ENCODE measurements at places on chromosomes 2 and 18.

DNA sequence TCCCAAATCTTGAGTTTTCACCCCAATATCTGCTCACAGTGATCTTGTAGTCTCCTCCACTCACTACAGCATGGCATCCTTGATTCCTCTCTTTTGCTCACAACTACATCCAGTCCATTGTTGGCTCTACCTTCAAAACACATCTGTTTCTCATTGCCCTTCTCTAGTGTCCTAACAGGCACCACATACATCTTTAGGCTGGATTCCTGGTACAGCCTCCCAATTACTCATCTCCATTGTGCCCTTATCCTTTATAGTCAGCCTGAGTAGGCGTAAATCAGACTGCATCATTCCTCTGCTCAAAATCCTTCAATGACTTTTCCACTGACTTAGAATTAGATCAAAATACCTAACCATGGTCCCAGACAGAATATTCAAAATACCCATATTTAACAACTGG, 10.7 kb upstream of the TAF1B start:
- DNase-seq, result no peak

- DNase-seq, result no peak
Observed at GRCh38 chr2:20516291-20516645, 69.4 kb downstream of the RHOB start.

- no peak for DNase-seq
Observed at GRCh38 chr2:192060161-192060560, 134.6 kb downstream of the TMEFF2 start.

DNA sequence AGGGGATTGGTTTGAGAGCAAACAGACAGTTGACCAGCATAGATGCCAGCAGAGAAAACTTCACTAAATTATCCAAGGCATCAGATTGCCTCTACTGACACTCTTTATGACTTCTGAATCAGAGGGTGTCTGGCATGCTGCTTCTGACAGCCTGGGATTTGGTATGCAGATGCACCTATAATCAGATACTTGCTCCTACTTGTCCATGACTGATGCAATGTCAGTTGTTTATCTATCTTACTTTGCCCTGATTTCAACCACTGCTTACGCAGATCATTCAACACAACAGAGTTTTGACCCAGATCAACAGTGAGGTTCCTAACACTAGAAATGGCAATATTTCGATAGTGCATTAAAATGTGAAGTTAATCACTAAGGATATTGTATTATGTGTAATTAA, 22.6 kb upstream of the CALCRL start:
- DNase-seq, result no peak

- DNase-seq, result no peak
Observed at GRCh38 chr2:111898703-111899514, 502 bp downstream of the MERTK start.

GRCh38 chr2:233542507-233542906, 24.1 kb downstream of the USP40 start:
- no peak for DNase-seq

All from caudate nucleus (tissue), 63 donors.